ENCODE measurements at places on chromosomes 1 and 21.

DNA sequence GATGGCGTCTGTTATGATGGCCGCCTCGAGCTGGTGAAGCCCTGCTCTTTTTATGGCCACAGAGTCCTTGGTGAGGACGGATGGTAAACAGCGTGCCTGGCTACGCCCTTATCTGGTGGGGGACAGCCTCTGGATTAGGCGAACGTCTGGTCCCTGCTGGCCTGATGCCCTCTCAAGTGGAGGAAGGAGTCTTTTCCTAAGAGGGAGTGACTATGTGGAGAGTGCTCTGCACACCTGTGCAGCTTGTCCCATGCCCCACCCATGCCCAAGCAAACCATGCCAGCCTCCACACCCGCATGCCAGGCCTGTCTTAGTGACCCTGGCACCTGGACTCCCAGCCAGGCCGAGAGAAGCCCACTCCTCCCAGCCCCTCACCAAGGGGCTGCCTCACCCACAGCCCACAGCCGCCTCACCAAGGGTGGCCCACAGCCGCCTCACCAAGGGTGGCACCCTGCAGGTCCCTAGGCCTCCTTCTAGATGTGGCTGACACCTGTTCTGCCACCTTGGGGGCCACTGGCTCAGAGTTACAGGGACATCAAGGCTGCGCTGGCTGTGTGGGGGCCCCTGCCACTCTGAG is 40.2 kb downstream of the WNT9A start:
- no peak for DNase-seq

- DNase-seq = no peak
These were observed 148.2 kb downstream of the NFIA start for GRCh38 chr1:61230523-61230922.

DNA sequence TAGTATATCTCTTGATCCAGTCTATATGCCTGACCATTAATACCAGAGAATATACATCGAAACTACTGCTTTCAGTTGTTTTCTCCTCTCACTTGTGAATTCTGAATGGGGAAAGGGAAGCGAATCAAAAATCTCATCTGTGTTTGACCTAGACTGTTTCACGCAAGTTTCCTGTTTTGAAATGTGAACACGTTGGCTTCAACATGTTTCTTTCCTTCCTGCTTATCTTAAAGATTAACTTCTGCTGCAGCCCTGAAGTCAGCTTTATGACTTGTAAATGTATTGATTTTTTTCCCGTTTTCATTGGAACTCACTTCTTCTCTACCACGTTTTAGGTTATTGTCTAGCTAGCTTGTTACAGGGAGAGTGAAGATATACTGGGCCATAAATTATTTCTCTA is 49.9 kb downstream of the SNX27 start:
- DNase-seq = no peak

GRCh38 chr1:213414346-213414745 is 363.3 kb downstream of the RPS6KC1 start:
- DNase-seq = no peak

GRCh38 chr21:37642493-37642892 is 273.8 kb downstream of the KCNJ6 start:
- DNase-seq = no peak

All from AG04449 (cell line).